ENCODE measurements at places on chromosomes 7 and 10. TPM values are rescaled to one million over a fixed set of nuclear protein-coding genes. Genes with fewer than 3 reads are reported as not detected.
A peak's percentile ranks its signal among the peaks of the same experiment; 100 is the strongest.

The MAPK8 gene
- 26.0 TPM for polyA plus RNA-seq

GRCh38 chr10:22630234-22631174 lies 83.9 kb downstream of the PIP4K2A start:
- DNase-seq: peak; percentile 64

- no peak for DNase-seq
Measured at GRCh38 chr10:103758294-103758681, 97.1 kb downstream of the SH3PXD2A start.

GRCh38 chr7:51217804-51218203 lies 98.8 kb downstream of the COBL start:
- no peak for DNase-seq

The BTRC gene
- 23.4 TPM for polyA plus RNA-seq

DNA sequence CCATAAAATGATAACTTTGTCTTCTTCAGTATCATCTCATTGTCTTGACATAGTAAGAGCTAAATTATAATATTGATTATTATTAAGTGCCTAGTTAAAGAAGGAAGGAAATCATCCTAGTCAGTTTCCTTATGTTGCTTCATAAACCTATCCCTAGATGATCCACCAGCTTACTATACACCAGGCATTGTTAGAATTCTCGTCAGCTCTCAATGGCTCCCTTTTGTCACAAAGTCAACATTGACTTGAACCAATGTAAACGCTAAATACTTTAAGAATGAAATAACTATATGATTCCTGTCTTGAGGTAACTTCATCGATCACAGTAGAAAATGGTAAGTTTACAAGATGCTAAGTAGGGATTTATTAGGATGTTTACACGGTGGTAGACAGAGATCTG lies 1162.9 kb downstream of the CNTNAP2 start:
- DNase-seq: no peak
